ENCODE measurements at places on chromosomes 3 and 15.

DNA sequence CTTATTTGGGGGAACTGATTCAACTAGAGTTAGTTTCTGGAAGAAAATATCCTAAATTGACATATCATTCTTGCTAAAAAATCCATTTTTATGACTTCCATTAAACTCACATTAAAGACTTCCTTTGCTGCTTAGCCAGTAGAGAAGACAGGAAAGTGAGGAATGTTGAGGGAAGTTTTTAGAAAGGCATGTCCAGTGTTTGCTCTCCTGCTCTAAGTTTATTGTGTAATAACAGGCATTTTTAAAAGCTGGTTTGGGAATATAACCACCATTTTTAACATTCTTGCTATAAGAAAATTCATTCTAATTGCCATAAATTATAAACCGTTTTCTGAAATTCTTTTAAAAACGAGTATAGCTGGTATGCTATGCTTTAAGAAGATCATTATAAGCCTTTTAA, 428.0 kb downstream of the RAP2B start:
- no peak for DNase-seq

- DNase-seq: no peak
Measured at GRCh38 chr3:83226751-83227150, 1465.3 kb upstream of the GBE1 start.

DNA sequence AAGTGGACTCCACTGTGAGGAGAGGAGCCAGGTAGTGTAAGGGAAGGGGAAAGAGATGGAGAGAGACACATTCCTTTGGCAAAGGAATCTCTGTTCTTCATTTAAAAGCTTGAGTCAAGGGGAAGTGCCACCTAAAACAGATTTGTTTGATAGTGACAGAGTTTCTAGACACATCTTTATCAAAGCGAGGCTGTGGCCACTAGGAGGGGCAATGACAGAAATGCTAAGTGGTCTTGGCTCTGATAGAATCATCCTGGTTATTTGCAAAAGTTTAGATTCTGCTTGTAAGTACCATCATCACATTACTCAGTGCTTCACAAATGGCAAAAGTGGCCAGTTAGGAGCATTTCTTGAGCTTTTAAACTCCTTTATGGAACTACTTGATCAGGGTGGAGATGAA, 261.4 kb downstream of the CNTN3 start:
- DNase-seq: no peak

GRCh38 chr3:61978460-61979419, 394.6 kb downstream of the FEZF2 start:
- no peak for DNase-seq

DNA sequence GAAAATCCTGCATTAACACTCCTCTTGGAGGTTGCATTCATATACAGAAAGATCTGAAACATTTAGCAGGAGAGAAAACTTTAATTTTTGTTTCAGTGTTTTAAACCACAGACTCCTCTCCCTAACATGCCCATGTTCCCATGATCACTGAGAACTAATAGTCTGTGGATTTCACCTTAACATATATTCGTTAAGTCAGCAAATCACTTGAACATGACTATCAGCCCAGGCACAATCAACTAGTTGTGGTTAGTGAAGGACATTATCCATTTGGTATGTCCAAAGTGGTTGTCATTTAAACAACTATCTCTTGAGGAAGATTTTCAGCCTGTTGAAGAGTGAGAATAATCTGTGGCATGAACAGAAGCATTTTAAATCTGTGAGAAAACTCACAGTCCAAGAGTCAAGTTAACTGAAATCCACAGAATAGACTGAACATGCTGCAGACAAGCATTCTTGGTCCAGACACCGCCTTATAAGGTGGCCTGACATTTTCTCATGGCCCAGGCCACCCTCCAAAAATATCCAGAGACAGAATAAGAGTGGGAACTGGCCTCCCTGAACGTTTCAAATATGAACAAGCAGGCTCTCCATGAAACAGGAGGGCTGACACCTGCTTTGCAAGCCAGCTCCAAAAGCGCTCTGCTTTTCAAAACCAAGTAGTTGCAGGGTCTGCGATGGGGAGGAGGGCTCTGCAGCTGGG, 39.9 kb upstream of the ADCY5 start:
- no peak for DNase-seq

GRCh38 chr15:82305621-82306048, 43.0 kb downstream of the SAXO2 start:
- no peak for DNase-seq

DNA sequence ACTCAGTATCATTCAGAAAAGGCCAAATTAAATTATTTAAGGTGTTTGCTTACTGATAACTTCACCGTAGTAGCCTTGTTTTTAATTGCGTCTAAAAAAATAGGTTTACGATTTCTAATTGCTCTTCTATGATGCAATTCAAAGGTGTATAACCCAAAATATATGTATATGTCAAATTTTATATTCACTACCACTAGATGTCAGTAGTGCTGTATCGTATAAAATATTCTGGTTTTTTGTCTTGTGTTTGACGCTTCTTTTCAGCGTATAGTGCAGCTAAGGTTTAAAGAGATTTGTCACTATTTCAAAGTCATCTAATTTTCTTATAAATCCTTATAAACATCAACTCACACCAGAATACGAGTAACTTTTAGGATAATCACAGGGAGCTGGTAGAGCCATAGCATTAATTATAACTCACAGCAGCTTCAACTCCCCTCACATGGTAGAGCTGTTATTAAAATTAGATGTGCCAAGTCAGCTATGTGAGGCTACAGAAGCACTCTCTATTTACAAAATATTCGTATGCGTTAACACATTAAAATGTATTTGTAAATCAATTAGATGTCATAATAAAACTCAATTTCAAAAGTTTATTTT, 3.5 kb downstream of the PFN2 start:
- DNase-seq: no peak

DNA sequence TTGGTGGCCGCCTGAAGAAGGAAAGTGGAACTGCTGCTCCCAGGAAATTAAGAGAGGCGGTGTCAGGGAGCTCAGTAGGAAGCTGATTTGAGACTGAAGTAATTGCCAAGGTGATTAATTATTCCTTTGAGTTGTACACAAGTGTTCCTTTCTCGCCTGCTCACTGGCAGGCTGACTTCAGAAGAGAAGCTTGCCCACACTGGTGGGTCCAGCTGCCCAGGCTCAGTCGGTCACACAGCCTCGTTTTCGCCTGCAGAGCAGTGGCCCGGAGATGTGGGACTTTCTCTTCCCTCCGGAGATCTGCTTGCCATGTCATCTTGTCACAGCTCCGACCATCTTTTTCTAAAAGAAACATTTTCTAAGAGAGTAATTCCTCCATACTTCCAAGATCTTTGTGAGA, 478.0 kb downstream of the MCTP2 start:
- no peak for DNase-seq

- DNase-seq: no peak
Measured at GRCh38 chr3:159627634-159628033, 361.0 kb upstream of the IL12A start.

- no peak for DNase-seq
Measured at GRCh38 chr15:69958496-69959084, 139.1 kb downstream of the TLE3 start.

- DNase-seq: no peak
Measured at GRCh38 chr3:191376516-191377141, 46.3 kb upstream of the UTS2B start.

GRCh38 chr3:50003216-50003615, 63.3 kb downstream of the RBM6 start:
- DNase-seq: no peak

DNA sequence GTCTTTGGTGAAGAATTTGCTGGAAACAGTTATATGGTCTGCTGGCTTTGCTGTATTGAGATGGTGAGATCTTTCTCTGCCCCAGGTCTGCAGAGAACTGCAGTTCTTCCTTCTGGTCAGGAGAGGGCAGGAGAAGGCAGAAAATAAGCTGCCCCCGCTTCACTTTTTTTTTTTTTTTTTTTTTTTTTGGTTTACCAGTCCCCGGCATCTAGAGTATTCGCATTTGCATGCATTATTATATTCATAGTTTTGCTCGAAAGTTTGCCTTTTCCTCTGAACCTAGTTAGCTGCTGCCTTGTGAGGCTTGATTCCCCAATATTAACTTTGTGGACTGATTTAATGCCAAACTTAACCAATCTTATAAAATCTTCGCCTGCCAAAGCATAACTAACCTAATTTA, 10.6 kb upstream of the PARL start:
- peak; percentile 11 for DNase-seq

DNA sequence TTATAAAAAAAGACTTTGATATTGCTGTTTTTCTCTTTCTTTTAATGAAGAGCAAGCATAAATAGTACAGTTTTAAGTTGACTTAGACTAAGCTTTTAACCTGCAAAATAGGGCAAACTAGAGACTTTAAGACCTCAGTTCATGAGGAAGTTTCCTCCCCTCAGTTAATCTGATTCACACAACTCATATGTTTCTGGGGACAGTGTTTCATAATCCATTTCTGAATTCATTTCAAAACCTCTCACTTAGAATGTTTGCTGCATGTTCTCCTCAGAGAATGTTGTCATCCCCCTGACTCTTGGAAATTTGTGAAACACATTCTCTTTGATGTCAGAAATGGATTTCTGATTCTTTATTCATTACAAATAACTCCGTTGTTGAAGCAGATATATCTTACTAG, 79.3 kb upstream of the SKOR1 start:
- DNase-seq: no peak

DNA sequence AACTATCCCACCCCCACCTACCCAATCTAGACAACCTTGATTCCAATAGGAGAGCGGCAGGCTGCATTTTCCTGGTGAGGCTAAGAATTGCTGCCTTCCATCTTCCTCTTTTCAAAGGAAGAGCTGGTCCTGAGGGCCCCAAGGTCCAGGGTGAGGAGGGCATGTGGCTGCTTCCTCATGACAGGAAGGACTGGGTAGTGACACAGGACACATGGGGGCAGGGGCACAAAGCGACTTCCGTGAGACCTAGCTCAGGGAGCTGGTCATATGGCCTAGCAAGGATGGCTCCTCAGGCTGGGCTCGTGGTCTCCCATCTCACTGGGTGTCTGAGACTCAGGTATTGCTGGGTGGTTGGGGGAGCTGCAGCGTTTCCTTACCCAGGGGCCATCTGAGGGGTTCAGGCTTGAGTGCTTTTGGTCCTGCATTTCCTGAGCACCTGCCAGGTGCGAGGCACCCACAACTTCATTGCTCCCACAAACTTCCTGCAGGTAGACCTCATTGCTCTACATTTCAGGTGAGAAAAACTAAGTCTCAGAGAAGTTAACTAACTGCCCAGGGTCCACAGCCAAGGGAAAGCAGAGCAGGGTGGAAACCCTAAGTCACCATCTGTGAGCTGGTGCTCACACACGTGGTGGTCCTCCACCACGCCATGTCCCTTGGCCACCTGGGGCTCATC, 160.0 kb upstream of the TLE3 start:
- DNase-seq: no peak

- DNase-seq: no peak
Measured at GRCh38 chr3:43726521-43726920, 35.8 kb downstream of the ABHD5 start.

GRCh38 chr3:147421184-147421912, 12.2 kb downstream of the ZIC1 start:
- no peak for DNase-seq

Measured in stimulated activated CD4-positive, alpha-beta T cell treated with anti-CD3 and anti-CD28 coated beads, Interleukin-4, amount 100 ng/mL, for 48 hours (primary cell).